ENCODE measurements at places on chromosomes 13 and 19.
A peak's percentile ranks its signal among the peaks of the same experiment; 100 is the strongest.

- no peak for DNase-seq
These were observed 1.9 kb downstream of the ZNF444 start for GRCh38 chr19:56142897-56143434.

- DNase-seq: peak; percentile 21
These were observed 38.0 kb downstream of the KCTD4 start for GRCh38 chr13:45162821-45163220.

GRCh38 chr13:34749046-34749445 is 193.0 kb upstream of the NBEA start:
- DNase-seq: no peak

DNA sequence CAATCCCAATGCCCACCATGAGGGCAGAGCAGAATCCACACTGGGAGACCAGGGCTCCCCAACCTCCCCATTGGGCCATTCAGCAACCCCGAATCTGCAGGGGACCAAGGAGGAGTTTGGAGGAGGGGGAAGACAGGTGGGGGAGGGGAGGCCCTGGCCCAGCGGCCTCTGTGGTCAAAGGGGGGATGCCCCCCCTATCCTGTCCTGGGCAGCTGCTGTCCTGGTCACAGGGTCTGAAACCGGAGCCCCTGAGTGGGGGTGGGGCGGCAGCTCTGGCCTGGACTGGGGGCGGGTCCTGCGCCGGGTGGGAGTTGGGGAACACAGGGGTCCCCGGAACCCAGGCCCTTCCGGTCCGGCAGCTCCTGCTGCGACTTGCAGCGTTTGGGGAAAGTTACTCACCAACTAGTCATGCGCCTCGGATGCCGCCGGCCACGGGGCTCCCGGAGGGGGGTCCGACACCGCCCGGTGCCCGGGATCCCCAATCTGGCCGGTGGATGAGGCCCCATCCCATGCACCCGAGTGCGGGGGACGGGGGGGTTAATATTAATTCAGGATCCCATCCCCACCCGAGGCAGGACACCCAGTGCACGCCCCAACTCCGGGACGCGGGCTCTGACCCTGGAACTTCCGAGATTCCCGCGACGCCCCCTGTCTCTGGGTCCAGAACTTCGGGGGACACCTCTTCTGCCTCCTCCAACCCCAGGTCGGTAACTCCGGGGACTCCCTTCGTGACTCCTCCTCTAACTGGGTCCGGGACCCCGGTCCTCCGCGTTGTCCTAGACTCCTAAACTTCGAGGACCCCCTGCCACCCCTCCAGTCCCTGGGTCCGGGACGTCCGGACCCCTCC is 872 bp downstream of the HOMER3 start:
- no peak for DNase-seq

DNA sequence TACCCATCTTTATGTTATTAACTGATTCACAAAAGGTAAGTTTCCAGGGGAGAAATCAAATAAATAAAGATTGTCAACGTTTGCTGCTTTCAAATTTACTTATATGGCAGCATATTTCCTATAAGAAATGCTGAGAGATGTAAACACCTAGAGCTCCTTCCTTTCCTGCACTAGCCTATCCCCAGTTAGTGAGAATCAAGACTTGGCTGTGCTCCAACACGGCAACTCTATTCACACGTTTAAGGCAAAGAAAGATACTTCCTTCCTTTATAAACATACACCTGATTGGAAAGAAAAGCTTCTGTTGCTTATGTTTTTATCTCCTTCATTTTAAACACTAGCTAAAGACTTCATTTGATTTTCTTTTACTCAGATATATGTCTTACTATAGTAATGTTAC is 107.0 kb downstream of the PCDH9 start:
- DNase-seq: no peak

DNA sequence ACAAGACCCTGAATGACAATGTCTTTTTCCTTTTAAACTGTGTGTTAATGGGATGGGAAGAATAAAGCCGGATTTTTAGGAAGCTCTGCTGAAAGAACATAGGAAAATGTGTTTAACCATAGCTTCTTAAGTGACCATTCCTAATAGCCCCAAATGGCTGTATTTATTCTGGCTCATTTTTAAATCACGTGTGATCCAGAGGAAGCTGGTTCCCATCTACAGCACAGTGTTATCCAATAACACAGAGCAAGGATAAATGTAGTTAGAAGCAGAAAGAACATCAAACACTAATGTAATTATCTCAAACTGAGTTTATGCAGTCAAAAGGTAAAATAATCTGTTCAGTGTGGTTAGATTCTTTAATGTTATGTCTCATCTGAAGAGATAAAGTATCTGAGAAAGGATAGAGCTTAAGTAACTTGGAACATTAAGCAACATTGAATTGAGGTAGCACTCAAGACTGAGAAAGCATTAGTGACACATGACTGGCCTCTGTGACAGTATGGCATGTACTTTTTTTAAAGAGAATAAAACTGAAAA is 853.3 kb downstream of the GPC5 start:
- DNase-seq: no peak

DNA sequence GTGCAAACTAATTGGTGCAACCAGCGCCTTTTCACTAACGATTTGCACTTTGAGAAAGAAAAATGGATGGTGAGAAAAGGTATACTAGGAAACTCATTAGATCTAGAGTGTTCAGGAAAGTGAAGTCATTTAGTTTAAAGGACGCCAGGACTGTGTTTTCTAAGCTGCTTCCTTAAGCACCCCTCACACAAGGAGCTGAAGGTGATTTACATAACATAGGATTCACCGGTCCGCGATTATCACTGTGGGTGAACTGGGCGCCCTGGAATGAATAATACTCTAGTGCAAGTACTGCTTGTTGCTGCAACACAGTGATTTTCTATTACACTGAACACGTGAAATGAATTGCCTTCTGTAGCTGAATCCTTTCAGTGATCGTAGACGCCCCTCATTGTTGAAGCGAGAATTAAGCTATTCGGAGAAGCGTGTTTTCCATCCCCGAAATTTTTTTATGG is 2.6 kb upstream of the MAB21L1 start:
- DNase-seq: no peak

DNA sequence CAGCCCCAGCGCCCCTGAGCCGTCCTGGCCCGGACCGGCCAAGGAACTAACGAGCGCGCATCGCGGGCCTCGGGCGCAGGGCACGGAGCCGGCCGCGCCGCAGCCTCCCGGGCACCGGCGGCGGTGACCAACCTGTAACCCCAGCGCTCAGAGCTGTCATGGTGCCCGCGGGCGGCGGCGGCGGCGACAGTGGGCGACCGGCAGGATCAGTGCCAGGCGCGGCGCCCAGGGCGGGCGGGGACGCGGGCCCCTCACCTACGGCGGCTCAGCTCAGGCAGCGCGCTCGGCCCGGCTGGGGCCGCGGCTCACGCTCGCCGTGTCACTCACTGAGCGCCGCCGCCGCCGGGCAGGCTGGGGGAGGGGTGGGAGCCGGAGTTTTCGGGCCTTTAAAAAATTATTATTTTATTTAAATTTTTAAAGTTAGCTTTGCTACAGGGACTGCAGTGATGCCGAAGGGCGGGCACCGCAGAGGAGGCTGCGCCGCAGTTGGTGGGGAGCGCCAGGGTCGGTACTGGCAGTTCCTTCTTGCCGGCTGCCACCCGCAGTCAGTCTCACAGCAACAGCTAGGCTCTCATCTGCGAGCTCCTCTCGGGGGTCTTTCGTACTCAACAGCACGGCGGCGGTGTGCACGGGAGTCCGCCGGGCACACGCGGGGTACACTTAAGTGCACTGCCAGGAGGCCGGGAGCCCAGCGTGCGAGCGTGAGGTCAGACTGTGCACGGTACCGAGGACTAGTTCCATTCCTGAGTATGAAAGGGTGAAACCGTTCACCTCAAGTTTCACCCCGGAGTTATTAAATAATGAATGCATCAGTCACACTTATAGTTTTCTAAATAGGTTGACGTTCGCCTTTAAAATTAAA is at the start of gene NALCN:
Gene NALCN, minus strand, starts transcription at position 328 of the 862 bp plus-strand sequence. CDS start 17,382 bp downstream, outside the sequence.
- no peak for DNase-seq

Data from amniotic stem cell (primary cell).